Stimulated activated naive B cell treated with anti-CD40 and anti-IgM and Interleukin-4, amounts not matched to agents 10 μg/mL and 1 μg/mL and 100 μg/mL, for 72 hours (primary cell): ENCODE measurements at places on chromosomes 6 and 20.

- H3K27ac ChIP-seq = no peak overlapping the region
- no peaks in the 10 kb centered on the region for H3K27me3 ChIP-seq
- H3K36me3 ChIP-seq = peaks cover 28% of the 10 kb centered on the region
- DNase-seq = no peak
- peaks cover 34% of the 10 kb centered on the region for H3K4me1 ChIP-seq
These were observed 59.3 kb downstream of the EPB41L2 start for GRCh38 chr6:131003488-131004386.

DNA sequence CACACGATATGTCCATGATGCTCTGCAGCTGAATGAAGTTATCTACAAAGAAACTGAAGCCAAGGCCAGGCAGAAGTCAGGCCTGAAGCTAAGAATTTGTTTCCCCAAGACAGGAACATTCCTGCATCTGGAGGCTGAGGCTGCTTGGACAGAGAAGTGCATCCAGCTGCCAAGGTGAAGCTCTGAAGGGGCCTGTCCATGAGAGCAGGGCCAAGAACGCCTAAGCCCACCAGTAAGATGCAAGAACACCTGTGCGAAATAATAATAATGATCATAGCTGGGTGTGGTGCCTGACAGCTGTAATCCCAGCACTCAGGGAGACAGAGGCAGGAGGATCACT lies 37.7 kb upstream of the B4GALT5 start:
- peaks cover 19% of the 10 kb centered on the region for H3K4me1 ChIP-seq
- H3K27ac ChIP-seq = peak overlapping the region; percentile 4
- DNase-seq = no peak
- no peak overlapping the region for H3K4me3 ChIP-seq
- H3K27me3 ChIP-seq = peaks cover 7% of the 10 kb centered on the region

DNA sequence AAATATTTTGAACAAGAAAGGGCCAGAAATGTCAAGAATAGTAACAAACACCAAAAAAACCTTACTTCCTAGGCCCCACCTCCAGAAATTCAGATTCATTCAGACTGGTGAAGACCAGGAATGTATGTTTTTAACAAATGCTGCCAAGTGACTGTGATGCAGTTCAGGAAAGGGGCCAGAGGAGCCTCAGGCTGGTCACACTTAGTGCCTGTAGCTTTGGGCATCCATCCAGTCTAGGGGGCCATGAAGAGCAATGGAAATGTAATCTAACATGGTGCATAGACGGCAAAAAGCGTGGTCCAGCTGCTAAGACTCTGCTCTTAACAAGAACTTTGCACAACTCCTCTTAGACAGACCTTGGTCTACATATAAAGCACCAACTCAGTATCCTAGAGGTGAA lies 7.1 kb downstream of the GJA1 start:
- no peak overlapping the region for H3K4me3 ChIP-seq
- peaks cover 6% of the 10 kb centered on the region for H3K4me1 ChIP-seq
- no peak for DNase-seq

DNA sequence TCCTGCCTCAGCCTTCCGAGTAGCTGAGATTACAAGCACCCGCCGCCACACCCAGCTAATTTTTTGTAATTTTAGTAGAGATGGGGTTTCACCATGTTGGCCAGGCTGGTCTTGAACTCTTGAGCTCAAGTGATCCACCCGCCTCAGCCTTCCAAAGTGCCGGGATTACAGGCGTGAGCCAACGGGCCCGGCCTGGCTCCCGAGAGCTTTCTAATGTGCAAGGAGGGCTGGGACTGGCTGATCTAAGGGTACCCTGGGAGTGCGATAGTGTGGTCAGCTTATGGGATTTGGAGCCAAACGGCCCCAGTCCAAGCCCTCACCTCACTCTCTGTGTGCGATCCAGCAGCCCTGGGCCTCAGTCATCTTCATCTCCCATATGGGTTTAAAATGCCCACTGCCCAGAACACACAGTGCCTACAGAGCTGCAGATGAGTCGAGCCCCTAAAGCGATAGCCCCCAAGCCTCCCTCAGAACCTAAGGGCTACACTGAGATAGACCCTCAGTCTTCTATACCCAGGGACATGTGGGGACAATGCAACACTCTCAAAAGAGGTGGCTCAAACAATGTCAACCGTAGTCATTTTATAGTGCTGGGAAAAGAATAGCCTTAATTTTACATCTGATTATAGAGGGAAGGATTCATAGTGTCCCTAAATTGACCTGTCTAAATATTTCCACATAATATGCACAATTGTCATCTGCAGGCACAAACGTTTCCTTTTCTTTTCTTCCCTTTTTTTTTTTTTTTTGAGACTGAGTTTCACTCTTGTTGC lies 50.1 kb downstream of the SSR1 start:
- DNase-seq = no peak
- H3K27ac ChIP-seq = no peak overlapping the region
- H3K4me1 ChIP-seq = peaks cover 16% of the 10 kb centered on the region
- H3K36me3 ChIP-seq = peaks cover 3% of the 10 kb centered on the region

GRCh38 chr20:57830515-57830895 lies 120.7 kb upstream of the PMEPA1 start:
- H3K4me3 ChIP-seq = no peak overlapping the region
- peaks cover 27% of the 10 kb centered on the region for H3K27me3 ChIP-seq
- DNase-seq = no peak

GRCh38 chr6:14174996-14175395 lies 57.4 kb downstream of the CD83 start:
- H3K4me3 ChIP-seq = no peak overlapping the region
- H3K27me3 ChIP-seq = no peaks in the 10 kb centered on the region
- H3K4me1 ChIP-seq = peaks cover 2% of the 10 kb centered on the region
- no peak for DNase-seq
- H3K27ac ChIP-seq = no peak overlapping the region

GRCh38 chr6:25635886-25636317 lies 16.1 kb upstream of the SCGN start:
- no peaks in the 10 kb centered on the region for H3K4me1 ChIP-seq
- no peaks in the 10 kb centered on the region for H3K36me3 ChIP-seq
- DNase-seq = no peak
- peaks cover 24% of the 10 kb centered on the region for H3K27me3 ChIP-seq
- no peak overlapping the region for H3K27ac ChIP-seq
